ENCODE measurements at places on chromosomes 5 and 9.

DNA sequence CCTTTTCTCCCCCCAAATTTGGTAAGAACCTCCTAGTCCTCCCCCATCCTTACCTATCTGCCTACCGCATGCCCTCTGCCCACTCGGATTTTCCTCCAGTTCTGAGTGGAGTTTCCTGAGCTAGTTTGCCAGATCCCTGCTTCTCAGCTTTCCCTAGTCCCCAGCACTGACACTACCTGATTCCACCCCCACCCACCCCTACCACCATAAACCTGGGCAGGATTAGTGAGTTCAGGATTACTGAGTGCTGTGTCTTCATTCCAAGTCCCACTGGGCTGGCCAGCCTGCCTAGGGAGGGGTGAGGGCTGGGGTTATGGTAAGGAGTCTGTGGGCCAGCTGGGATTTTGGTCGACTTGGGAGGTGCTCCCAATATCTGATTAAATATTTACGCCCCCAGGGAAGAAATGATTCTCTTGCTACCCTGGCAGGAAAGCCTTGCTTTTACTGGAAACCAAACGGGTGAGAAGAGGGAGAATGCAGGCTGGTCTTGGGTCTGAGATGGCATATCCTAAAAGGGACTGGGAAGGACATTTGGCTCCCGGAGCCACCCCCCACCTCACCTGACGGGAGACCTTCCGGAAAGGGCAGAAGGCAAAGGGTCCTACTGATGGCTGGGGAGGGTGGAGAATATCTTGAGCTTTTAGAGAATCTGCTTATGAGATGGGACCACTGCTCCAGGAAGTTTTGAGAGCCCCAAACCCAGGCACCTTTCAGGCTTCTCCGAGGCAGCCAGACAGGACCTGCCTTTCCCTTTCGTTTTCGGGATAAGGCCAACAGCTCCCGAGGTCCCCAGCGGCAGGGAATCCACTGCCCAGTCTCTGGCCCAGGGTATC lies 3.7 kb downstream of the PITX1 start:
- no peak for DNase-seq
- peak overlapping the region; percentile 23 for H3K4me3 ChIP-seq
- H3K36me3 ChIP-seq = no peaks in the 10 kb centered on the region
- peaks cover 94% of the 10 kb centered on the region for H3K27me3 ChIP-seq
- no peak overlapping the region for H3K27ac ChIP-seq
- peaks cover 31% of the 10 kb centered on the region for H3K4me1 ChIP-seq

- no peaks in the 10 kb centered on the region for H3K36me3 ChIP-seq
- H3K4me1 ChIP-seq = no peaks in the 10 kb centered on the region
- no peak overlapping the region for H3K4me3 ChIP-seq
- H3K27me3 ChIP-seq = no peaks in the 10 kb centered on the region
- H3K27ac ChIP-seq = no peak overlapping the region
Observed at GRCh38 chr9:28363151-28363562, 789.9 kb upstream of the C9orf72 start.

DNA sequence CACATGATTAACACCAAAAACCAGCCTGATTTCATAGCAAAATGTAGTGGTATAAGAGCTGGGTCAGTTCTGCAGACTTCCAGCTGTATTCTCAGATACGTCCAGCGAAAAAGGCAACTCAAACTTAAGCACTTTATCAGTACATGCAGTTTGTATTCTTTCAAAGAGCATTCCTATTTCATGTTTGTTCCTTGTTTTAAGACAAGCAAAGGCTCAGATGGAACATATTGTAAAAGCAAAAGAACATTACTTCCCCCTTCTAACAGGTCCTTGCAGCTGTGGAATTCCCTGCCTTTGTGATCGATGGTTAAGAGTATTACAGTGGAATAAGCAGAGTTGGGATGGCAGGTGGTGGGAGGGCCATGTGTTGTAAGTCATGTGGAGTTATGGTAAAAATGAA lies 86.3 kb upstream of the GRHPR start:
- H3K36me3 ChIP-seq = no peaks in the 10 kb centered on the region
- H3K27me3 ChIP-seq = no peaks in the 10 kb centered on the region
- peaks cover 18% of the 10 kb centered on the region for H3K4me1 ChIP-seq

- no peak overlapping the region for H3K27ac ChIP-seq
- no peak overlapping the region for H3K4me3 ChIP-seq
- H3K4me1 ChIP-seq = no peaks in the 10 kb centered on the region
- DNase-seq = no peak
Observed at GRCh38 chr5:51047369-51047768, 335.9 kb upstream of the ISL1 start.

GRCh38 chr5:135085936-135086725 lies 52.1 kb upstream of the PITX1 start:
- no peak for DNase-seq
- no peak overlapping the region for H3K27ac ChIP-seq
- H3K4me3 ChIP-seq = no peak overlapping the region

DNA sequence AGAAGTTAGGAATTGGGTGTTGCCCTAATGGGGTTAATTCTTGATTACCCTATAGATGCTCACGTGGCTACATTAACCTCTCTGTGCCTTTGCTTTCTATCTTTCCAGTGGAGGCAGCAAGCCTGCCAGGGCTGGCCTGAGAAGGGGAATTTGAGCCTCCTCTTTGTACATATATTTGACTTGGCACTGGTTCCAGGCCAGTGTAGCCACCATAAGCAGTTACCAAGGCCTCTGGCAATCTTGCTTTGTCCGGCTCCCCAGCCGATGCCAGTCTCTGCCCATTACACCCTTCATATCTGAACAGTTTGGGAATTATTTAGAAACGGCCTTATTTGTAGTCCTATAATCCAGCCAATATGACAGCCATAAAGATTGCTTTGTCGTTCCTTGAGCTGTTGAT lies 58.6 kb upstream of the PPARGC1B start:
- H3K36me3 ChIP-seq = no peaks in the 10 kb centered on the region
- H3K4me1 ChIP-seq = no peaks in the 10 kb centered on the region
- no peak overlapping the region for H3K27ac ChIP-seq
- DNase-seq = no peak
- H3K27me3 ChIP-seq = no peaks in the 10 kb centered on the region
- H3K4me3 ChIP-seq = no peak overlapping the region

DNA sequence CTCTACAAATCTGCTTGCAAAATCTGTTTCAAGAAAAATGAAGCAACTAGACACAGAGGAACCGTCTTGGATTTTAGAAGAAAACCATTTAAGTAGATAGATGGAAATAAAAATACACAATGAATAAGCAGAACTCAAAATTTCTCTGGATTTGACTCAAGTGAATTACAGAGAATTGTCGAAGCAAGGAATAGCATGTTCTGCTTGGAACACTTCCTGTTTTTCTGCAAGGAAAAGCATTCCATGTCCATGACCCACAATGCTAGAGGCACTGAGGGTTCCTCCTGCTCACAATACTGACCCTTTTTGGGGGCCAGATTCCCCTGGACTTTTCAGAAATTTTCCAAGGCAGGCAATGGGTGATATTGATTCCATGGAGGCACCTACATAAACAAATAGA lies 29.8 kb downstream of the PRUNE2 start:
- H3K27me3 ChIP-seq = no peaks in the 10 kb centered on the region
- no peaks in the 10 kb centered on the region for H3K36me3 ChIP-seq
- H3K4me3 ChIP-seq = no peak overlapping the region

GRCh38 chr5:69517763-69518212 lies 25.2 kb downstream of the OCLN start:
- H3K4me1 ChIP-seq = no peaks in the 10 kb centered on the region
- H3K4me3 ChIP-seq = no peak overlapping the region

DNA sequence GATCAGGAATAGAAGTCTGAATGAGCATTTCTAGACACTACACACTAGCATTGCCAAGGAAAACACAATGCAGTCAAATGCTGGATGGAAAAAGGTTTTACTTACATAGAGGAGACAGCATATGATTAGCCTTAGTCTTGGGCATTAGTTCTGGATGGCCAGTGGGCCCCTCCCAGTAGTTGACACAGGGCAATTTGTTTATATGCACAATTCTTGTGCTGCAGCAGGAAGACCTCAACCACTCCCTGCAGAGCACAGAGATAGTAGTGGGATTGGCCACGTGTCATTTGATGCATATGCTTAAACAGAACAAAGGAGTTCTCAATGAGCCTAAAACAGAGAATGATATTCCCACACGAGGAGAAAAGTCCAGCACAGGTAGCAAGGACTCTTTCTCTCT lies 1496.2 kb upstream of the CDH6 start:
- no peaks in the 10 kb centered on the region for H3K36me3 ChIP-seq
- H3K27ac ChIP-seq = no peak overlapping the region
- H3K27me3 ChIP-seq = no peaks in the 10 kb centered on the region
- no peak for DNase-seq
- H3K4me1 ChIP-seq = no peaks in the 10 kb centered on the region

- H3K4me1 ChIP-seq = peaks cover 3% of the 10 kb centered on the region
- no peak overlapping the region for H3K4me3 ChIP-seq
- no peaks in the 10 kb centered on the region for H3K27me3 ChIP-seq
- H3K27ac ChIP-seq = no peak overlapping the region
- no peaks in the 10 kb centered on the region for H3K36me3 ChIP-seq
Observed at GRCh38 chr5:137218471-137218870, 280.7 kb downstream of the SPOCK1 start.

Data from H1 (cell line).